ENCODE measurements at places on chromosomes 12 and 14.
A peak's percentile ranks its signal among the peaks of the same experiment; 100 is the strongest.

DNA sequence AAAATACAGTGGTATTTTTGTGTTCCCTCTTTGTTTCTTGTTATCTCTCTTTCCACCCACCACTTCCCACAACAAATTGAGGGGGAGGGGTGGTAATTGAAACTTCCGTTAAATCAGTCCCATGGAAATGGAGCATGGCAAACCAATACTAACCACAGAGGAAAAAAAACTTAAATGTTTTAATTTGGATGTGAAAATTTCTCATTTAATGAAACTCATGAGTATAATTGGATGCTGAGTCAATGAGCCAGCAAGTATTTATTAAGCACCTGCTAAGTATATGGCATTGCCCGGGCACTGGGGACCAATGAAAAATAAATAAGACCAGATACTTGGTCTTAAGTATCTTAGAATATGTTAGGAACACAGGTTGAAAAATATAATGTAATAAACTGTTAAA lies 147.5 kb downstream of the KCNH5 start:
- no peak for DNase-seq

- no peak for DNase-seq
Measured at GRCh38 chr12:69840727-69841126, 15.7 kb downstream of the MYRFL start.

DNA sequence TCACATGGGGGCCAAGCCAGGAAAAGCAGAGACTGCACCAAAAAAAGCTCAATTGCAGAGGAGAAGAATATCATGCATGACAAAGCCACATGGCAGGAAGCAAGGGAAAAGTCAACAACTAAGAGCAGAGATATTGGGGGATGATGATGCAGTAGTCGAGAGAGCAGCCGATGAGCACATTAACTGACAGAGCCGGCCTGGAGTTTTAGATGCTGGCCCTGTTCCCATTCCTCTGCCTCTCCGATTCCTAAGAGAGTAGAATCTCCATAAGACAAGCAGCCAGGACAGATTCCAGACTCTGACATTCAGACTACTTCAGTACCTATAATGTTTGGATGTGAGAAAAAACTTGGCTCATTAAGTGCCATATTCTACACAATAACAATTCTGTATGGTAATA lies 155.9 kb downstream of the KCNH5 start:
- no peak for DNase-seq

DNA sequence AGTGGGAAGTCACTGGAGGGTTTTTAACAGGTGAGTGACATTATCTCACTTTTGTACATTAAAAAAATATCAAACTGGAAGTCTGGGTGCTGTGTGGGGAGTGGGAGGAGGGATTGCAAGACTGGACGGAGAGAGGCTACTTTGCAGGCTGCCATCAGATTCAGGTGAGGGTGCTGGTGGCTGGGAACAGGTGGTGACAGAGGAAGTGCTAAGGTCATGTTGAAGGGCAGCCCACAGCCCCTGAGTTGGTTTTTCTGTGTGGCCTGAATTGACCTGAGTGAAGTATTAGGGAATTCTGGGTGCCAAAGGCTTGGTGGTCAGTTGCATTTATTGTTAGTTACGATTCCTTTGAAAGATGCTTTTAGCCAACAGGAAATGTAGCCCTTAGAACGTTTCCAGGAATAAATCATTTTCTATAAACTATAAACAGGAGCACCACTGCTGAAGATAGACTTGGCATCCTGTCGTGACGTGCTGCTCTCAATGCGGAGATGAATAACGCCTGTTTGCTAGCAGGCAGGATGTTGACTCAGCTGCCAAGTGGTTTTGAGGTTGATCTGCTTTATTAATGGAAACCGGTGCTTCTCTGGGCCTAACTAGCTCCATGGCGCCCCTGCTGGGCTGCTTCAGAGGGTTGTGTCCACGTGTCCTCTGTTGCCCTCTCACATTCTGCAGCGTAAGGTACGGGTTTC lies 707.5 kb upstream of the TMEM132C start:
- DNase-seq: peak; percentile 92

DNA sequence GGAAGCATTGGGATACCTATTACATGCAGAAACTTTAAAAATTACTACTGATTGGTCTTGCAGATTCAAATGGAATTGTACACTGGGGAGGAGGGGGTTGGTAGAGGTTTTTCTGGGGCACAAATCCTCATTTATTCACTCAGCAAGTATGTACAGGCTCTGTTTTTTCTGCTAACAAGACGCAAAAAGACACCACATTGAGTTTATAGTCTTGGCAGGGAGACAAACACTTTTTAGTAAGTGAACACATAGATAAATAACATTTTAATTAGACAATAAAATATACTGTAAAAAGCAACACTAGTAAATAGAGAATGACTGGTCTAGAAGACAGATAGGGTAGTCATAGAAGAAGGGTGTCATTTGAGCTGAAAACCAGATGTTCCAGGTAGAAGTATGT lies 23.8 kb downstream of the GLIPR1L2 start:
- DNase-seq: peak; percentile 33

- no peak for DNase-seq
Measured at GRCh38 chr14:87152693-87153092, 840.3 kb downstream of the GALC start.

DNA sequence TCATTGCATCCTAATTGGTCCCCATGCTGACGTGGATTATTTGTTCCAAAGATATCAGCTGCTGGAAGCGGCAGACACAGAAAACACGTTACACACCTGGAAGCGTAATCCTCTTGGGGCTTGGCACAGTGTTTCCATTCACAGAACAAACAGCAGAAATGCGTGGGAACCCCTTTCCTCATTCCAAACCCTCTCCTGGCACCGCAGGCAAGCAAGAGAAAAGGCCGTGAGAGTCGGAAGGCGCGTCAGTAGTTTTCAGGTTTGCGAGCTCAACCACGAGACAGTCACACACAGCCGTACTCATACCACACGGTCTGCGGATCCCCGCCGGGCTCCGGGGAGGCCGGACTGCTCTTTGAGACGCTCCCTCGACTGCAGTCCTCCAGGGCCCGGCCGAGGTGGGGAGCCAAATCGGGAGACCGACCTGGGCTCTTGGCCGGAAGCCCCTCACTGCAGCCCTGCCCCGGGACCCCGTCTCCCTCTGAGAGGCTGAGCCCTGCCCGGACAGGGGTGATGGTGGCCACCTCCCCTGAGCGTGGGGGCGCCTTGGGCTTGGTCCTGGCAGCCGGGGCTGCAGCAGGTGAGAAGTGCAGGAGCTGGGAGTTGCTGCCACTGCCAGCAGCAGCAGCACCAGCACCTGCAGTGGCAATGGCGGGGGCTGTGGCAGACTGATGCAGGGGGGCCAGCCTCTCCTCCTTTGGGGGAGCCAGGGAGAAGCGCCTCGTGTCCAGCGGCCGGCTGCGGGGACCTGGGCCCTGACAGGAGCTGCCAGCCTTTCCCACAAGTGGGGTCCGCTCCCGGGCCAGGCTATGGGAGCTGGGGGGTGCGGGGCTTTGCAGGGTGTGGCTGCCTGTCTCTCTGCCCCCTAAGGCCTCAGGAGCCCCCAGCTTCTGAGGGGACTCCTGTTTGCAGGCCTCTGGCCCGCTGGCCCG lies 28.1 kb upstream of the GPR68 start:
- DNase-seq: no peak

DNA sequence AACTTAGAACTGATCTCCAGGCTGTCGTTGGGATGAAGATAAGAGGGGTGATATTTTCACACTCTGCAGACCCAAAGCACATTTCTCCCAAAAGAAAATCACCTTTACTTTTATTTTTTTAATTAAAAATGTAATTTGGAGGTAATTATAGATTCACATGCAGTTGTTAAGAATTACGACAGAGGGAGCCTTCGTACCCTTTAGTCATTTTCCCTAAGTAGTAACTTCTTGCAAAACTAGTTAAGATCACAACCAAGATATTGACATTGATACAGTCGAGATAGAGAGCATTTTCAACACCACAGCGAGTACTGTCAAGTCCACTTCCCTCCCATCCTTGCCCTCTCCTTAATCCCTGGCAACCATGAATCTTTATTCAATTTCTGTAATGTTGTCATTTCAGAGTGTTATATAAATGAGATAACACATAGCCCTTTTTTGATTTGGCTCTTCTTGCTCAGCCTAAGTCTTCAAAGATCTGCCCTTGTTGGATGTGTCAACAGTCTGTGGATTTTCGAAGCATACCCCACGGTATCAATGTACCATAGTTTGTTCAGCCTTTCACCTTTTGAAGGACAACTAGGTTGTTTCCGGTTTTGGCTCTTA lies 39.6 kb downstream of the DNAH10 start:
- no peak for DNase-seq

GRCh38 chr12:57467915-57468314 lies 8.3 kb downstream of the GLI1 start:
- no peak for DNase-seq

DNA sequence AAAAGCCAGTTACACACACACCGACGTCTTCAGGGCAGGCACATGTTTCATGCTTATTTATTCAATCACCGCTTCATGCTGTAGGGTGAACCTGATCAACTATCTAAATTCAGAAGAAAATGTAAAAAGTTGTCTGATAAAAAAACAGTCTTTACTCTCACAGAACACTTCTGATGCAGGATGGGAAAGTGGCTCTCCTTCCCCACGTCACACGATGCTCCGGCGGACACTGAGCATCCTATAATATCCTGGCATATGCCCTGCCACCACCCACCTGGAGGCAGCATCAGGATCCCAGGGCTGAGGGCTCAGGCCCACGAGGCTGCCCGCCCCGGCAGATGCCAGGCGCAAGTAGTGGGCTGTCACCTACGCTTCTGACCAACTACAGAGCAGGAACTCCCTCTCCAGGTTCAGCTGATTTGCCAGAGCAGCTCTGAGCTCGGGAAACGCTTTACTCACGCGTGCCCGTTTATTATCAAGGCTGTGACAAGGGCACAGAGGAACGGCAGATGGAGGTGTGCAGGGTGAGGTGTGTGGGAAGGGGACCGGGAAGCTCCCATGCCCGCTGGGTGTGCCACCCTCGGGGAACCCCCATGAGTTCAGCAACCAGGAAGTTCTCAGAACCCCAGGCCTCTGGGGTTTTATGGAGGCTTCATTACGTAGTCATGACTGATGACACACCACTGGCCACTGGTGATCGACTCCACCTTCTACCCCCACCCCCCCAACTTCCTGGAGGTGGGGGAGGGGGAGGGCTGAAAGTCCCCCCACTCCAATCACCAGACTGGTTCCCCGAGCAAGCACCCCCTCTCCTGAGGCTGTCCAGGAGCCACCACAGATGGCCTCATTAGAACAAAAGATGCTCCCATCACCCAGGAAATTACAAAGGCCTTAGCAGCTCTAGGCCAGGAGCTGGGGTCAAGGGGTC lies 32.1 kb downstream of the SLC15A4 start:
- DNase-seq: no peak

- DNase-seq: no peak
Measured at GRCh38 chr12:52645982-52646381, 6.0 kb downstream of the KRT2 start.

GRCh38 chr14:45185100-45185814 lies 49.5 kb downstream of the FANCM start:
- DNase-seq: no peak

- DNase-seq: no peak
Measured at GRCh38 chr14:105193916-105194782, 13.0 kb upstream of the NUDT14 start.

- no peak for DNase-seq
Measured at GRCh38 chr12:25107920-25108319, 87.0 kb downstream of the DNAI7 start.

- DNase-seq: no peak
Measured at GRCh38 chr12:78316631-78317468, 486.2 kb downstream of the NAV3 start.

GRCh38 chr14:69038455-69039287 lies 59.6 kb upstream of the ACTN1 start:
- DNase-seq: no peak

- no peak for DNase-seq
Measured at GRCh38 chr14:73494593-73494992, 3.9 kb downstream of the RIOX1 start.

DNA sequence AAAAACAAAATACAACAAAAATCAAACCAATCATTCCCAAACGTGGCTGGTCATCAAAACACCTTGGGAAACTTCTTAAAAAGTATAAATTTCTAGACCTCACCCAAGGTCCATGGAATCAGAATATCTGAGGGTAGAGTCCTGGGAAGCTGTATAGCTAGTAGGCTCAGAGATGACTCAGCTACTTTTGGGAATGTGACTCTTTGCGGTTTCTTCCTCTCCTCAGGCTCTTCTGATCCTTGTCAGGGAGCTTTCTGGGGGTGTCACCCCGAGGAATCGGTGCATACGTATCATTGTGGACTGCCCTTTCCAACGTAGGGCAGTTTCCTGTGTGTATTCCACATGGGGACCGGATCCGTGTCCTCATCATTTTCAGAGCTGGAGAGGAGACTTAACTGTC lies 14.8 kb downstream of the JDP2 start:
- DNase-seq: peak; percentile 83

GRCh38 chr14:90274808-90275457 lies 18.6 kb downstream of the PSMC1 start:
- DNase-seq: no peak

GRCh38 chr12:6358881-6359280 lies 16.5 kb downstream of the SCNN1A start:
- DNase-seq: no peak

DNA sequence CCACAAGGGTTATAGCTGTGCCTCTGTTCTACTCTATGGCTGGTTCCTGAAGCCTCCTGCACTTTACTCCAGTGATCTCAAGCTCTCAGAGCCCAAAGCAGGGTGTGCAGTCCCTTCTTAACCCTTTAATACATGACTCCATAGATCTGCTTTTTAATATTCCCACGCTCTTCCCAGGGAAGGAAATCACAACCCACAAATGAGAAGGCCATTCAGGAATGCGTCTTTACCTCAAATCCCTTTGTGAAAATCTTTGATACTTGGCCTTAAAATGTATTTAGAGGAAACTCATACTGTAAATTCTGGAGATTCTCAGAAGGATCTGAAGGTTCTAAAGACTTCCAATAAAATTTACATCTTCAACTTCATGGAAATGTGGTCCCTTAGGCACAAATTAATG lies 17.0 kb downstream of the NID2 start:
- DNase-seq: no peak

- DNase-seq: no peak
Measured at GRCh38 chr12:63777340-63777739, 2.4 kb upstream of the RXYLT1 start.

GRCh38 chr12:26086936-26087335 lies 37.9 kb downstream of the BHLHE41 start:
- no peak for DNase-seq

DNA sequence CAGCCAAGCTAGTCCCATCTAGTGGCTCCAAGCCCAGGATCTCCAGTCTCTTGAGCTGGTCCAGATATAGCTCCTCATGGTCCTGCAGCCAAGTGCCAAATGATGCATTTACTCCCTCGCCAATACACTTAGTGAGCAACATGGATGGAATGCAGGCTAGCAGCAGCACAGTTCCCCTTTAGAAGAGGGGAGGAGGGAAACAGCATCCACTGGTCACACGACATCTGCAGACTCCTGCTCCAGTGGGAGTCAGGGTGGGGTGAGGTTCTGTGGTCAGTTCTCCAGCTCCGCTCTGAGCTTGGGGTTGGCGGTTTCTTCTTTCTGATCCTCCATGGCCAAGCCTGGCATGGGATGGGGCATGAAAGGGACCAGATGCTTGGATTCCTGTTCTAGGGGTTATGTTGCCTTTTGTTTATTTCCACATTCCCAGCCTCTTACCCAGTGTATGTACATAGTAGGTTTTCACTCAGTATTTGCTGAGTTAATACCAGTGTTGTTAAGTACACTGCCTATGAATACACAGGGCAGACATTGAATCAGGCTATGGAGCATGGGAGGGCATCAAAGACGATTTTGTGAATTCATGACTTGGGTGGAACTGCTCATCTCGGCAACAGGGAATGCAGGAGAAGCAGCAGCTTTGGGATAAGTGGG lies 57.3 kb downstream of the GALNT16 start:
- DNase-seq: peak; percentile 99

GRCh38 chr12:123269896-123270213 lies 1.8 kb downstream of the CDK2AP1 start:
- no peak for DNase-seq

- DNase-seq: no peak
Measured at GRCh38 chr14:51996148-51996746, 6.9 kb downstream of the RTRAF start.
